NCI-H226 (cell line): ENCODE measurements at places on chromosomes 11 and 22.

- DNase-seq, result peak; percentile 65
Measured at GRCh38 chr22:45709060-45709739, 37.6 kb downstream of the ATXN10 start.

DNA sequence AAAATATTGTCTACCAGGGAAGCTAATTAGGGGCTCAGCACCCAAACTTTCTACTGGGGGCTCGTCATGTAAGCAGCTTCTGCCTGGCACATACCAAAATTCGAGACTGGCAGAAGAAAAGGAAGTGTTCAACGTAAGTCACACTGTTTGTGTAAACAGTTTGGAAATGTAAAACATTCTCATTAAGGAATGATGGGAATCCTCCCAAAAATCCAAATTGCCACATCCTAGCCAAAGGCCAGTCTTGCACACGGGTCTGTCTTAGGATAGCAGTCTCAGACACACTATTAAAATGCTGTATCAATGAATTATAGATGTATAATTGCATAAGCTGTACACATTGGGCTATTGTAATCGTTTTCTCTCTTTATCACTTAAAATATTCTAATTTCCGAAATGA is 28.9 kb downstream of the CUL5 start:
- DNase-seq, result no peak

DNA sequence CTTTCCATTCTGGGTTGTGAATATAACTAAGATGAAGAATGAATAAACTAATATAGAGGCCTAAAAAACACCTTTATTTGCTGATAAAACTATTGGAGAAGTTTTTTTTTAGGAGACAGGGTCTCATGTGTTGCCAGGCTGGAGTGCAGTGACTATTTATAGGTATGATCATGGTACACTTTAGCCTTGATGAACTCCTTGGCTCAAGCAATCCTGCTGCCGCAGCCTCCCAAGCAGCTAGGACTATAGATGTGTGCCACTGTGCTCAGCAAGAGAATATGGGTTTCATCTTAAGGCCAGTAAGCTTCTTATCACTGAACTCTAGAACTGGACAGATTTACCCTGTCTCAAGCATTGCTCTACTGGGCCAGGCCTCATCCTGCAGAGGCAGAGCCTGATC is 26.6 kb downstream of the CCDC90B start:
- DNase-seq, result no peak

- no peak for DNase-seq
Measured at GRCh38 chr22:24061124-24061684, 50.1 kb downstream of the CABIN1 start.

DNA sequence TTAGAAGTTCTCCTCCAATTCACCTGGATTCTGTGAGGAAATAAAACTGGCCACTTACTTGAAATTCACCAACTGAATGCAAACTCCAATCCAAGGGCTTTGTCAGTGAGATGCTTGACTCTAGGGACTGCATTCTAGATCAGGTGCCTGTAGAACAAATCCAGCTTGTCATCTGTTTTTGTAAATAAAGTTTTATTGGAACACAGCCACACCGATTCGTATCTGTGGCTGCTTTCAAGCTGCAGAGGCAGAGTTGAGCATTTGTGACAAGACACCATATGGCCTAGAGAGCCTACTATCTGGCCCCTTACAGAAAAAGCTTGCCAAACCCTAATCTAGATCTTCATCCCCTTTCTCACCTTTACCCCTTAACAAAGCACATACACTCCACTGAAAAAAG is 82.3 kb downstream of the BTBD10 start:
- no peak for DNase-seq

- DNase-seq, result no peak
Measured at GRCh38 chr11:67470337-67471002, 1.4 kb upstream of the TMEM134 start.

DNA sequence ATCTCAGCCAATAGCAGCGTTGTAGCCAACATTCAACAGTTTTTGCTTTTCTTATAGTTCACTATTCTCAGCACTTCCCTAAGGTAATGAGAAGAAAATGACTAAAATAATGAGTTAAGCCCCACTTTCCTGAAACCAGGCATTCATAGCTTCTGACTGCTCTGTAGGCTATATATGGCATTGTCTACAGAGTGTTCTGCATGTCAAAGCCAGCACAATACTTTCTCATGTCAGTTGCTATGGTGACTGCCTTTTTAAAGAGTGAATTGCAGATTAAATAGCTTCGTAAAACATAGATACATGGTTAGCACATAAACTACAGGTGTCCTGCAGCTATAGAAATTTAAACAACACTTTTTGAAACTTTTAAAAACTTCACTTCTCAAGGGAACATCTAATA is 1256.1 kb upstream of the CNTN5 start:
- DNase-seq, result no peak

DNA sequence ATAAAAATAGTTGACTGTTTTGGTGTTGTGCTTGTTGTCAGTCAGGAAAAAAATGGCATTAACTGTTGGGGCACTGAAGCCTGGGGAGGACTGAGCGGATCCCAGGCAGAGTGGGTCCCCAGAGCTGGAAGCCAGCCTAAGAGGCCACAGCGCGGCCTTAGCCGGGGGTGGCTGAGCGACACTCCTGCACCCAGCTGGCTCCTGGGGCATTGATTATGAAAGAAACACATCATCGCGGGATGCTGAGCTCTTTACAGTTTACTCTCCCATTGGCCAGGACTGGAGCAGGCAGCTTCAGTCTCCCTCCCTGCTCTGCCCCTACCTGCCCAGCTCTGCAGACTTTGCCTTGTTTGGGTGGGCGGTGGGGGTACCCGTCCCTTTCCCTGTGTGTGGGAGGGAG is 121.5 kb downstream of the ST3GAL4 start:
- no peak for DNase-seq

DNA sequence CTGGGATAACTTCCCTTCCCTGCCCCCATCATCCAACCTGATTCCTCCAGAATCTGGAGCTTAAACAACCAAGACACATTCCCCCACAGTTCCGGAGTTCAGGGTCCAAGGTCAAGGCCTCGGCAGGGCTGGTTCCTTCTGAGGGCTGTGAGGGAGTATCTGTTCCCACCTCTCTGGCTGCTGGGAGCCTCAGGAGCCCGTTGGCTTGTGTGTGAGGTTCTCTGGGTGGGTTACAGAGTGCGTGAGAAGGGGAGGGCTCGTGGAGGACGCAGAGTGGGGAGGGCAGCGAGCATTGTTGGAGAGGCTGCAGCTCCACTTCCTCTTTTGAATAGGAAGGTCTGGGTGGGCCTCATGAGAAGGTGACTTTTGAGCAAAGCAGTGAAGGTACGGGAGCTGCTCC is 8.5 kb downstream of the SERHL2 start:
- no peak for DNase-seq

DNA sequence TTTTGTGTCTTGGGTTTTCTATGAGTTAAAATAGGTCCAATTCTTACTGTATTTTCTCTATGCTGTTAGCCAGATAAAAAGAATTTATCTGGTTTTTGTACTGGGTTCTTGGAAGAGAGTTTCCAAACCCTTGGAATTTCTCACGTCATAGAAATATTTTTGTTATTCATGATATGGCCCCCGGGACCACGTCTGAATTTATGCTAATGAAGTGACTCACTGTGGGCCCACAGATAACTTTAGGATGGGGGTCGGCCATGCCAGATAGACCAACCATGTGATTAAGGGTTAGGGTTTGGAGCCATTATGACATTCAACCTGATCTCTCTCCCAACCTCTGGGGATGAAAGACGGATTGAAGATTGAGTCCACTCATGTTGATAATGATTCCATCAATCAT is 35.6 kb upstream of the DDI1 start:
- peak; percentile 86 for DNase-seq

GRCh38 chr11:120061761-120062560 is 76.0 kb downstream of the TRIM29 start:
- DNase-seq, result no peak

- DNase-seq, result no peak
Measured at GRCh38 chr11:107196732-107197131, 178.5 kb upstream of the GUCY1A2 start.

- DNase-seq, result no peak
Measured at GRCh38 chr22:50400931-50401330, 57.8 kb downstream of the PPP6R2 start.

DNA sequence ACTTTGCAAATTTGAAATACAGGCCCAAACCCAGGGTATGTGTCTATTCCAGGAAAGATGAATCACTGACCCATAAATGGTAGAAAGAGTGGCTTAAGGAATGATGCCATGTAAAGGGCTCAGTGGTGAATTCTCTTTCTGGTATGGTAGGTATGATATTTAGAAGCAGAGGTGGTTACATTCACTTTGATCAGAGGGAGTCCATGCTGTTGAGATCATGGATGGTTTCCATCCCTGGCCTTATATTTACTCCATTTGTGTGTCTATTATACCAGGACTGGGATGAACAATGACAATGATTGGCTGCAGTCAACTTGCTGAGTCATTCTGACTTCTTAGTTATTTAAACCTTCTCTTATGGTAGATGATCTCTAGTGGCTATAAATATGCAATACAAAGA is 419.8 kb upstream of the LRRC4C start:
- DNase-seq, result no peak

DNA sequence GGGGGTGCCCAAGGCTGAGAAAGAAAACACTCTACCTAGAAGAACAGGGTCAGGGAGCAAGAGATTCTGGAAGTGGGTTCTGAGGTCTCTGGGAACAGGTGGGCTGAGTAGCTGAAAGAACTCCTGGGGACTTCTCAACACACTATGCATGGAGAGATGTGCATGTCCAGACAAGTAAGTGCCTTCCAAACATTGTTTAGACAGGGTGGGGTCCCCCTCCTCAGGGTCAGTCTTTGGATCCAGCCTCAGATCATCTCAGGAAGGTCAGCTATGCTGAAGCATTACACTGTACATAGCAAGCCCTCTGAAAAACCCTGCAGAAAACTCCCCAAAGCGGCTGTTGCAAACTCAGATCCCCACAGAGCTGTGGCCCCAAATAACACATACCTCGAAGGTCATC is 53.9 kb upstream of the SCUBE2 start:
- no peak for DNase-seq

DNA sequence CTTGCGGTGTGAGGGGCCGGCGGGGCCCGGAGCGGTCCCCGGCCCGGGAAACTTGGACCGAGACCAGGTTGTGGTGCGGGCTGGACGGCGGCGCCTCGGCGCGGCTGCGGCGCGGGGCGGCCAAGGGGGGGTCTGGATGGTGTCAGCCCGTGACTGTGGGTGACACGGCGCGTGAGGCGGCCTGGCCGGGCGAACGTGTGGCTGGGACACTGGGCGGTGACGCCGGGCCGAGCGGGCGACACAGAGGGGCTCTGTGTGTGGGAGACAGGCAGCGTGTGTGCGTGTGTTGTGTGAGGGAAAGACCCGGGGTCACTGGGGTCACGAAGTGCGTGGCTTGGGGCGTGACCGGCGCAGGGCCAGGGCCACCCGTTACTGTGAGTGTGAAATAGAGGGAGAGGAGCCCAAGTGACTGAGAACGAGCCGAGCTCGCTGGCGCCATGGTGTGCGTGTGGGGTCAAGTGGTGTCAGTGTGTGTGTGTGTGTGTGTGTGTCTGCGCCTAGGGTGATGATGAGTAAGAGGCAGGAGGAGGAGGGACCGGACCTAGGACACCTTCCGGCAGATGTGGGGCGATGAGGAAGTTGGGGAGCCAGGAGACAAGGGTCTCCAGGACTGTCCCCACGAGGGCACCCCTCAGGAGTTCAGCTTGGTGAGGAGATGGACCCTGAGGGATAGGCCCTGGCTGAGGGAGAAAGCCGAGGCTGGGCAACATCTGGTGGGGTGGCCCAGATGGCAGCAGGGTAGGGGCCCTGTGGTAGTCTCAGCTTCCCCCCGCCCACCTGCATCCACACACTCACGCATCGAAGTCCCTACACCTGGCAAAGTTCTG is 817 bp downstream of the RELT start:
- DNase-seq, result peak; percentile 57

- DNase-seq, result peak; percentile 50
Measured at GRCh38 chr22:29912605-29913398, 29.8 kb downstream of the MTMR3 start.

DNA sequence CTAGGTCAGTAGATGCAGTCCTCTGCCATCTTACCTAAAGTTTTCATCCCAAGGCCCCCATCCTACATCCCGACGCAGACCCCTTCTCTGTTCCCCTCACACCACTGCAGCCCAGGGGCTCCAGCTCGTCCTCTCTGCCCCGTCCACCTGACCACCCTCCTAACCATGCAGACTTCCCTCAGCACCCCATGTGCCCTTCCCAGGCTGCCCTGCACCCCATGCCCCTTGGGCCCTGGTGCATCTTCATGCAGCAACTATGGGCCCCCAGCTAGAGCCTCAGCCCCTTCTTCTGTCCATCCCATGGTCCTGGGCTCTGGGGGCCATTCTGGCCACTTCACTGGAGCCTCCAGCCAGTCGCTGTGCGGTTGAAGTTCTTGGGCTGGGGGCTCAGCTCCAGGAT is 2.9 kb downstream of the PRR33 start:
- DNase-seq, result no peak

DNA sequence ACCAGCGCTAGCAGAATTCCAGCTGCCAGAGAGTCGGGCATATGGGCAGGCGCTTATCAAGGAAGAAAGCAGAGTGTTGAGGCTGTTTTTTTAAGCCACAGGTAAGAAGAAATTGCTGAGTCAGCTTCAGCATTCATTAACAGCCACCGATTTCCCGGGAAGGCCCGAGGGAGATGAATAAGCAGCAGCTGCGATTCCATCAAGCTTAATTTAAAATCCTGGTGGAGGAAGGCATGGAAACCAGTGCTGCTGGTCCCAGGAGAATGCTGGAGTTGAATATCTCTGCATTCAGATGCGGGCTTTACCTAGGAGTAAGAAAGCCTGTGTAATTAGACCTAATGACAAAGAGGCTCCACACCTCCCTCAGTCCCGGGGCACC is 168.8 kb downstream of the BRD1 start:
- no peak for DNase-seq

GRCh38 chr22:45268167-45268957 is 16.4 kb upstream of the UPK3A start:
- DNase-seq, result no peak

- no peak for DNase-seq
Measured at GRCh38 chr11:6481924-6482275, 599 bp downstream of the TIMM10B start.

DNA sequence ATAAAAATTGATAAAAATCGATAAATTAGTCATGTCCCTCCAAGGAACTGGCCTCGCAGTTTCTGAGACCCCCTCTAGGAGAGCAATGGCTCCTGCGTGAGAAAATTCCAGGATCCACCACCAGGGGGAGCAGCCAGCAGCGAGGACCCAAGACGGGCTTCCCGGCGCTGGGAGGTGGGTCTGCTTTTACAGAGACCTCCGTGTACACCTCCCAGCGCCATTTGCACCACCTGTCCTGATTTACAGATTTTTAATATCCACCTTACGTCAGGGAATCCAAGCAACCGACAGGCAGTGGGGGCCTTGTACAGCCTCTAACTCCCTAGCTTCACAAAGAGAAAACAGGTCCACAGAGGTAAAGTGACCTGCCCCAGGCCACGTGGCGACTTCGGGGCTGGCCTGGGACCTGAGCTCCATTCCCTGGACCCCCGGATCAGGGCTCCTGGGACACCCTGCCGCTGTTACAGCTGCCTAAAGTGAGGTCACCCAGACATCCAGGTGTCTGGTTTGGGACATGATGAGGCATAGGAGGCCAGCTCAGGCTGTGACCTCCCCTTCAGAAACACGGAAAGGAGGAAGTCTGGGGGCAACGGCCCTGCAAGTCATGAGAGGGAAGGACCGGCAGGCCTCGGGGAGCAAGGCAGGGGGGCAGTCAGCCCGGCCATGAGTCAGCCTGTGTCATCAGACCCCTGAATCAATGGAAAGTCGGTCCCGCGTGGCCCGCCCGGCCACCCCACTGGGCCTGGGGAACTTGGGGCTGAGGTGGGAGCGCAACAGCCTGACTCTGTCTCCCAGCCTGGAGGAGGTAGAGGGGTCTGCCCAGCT is 3.5 kb downstream of the OSM start:
- DNase-seq, result no peak
